Right atrium auricular region (tissue), 2 donors: ENCODE measurements at places on chromosomes 4 and X. TPM values are rescaled to one million over a fixed set of nuclear protein-coding genes. Genes with fewer than 3 reads are reported as not detected.

DNA sequence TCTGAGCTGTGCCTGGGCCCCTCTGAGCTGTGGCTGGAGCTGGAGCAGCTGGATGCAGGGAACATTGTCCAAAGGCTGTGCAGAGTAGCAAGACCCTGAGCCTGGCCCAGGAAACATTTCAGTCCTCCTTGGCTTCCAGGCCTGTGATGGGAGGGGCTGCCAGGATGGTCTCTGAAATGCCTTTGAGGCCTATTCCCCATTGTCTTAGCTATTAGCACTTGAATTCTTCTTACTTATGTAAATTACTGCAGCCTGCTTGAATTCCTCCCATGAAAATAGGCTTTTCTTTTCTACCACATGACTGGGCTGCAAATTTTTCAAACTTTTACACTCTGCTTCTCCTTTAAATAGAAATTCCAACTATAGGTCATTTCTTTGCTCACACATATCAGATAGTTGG is 349.8 kb upstream of the KLHL4 start:
- no peak for DNase-seq
- H3K4me1 ChIP-seq = no peaks in the 10 kb centered on the region
- H3K27ac ChIP-seq = no peak overlapping the region
- no peaks in the 10 kb centered on the region for H3K36me3 ChIP-seq
- H3K4me3 ChIP-seq = no peak overlapping the region

DNA sequence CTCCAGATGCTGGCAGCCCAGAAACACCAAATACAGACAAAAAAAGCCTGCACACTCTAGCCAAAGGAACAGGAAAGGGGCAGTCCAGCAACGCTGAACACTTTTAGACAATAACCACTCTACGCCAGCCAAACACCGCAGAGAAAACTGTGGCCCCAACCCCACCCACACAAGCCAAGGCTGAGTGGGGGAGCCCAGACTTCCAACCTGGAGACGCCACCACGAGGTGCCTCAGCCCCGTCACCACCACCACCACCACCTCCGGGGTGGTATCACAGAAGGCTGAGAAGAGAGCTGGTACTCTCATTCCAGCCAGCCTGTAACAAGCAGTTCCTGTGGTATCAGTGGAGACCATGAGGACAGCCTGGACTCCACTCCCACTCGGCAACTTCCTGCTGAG is 22.8 kb downstream of the MEPE start:
- H3K4me1 ChIP-seq = no peaks in the 10 kb centered on the region
- no peaks in the 10 kb centered on the region for H3K36me3 ChIP-seq
- no peaks in the 10 kb centered on the region for H3K27me3 ChIP-seq
- H3K4me3 ChIP-seq = no peak overlapping the region

- no peaks in the 10 kb centered on the region for H3K27me3 ChIP-seq
- H3K4me3 ChIP-seq = no peak overlapping the region
- H3K36me3 ChIP-seq = no peaks in the 10 kb centered on the region
- no peak overlapping the region for H3K27ac ChIP-seq
- no peak for DNase-seq
Observed at GRCh38 chrX:44344194-44344593, 722 bp upstream of the EFHC2 start.

GRCh38 chrX:86604607-86605006 is 456.4 kb downstream of the DACH2 start:
- no peak overlapping the region for H3K27ac ChIP-seq
- no peaks in the 10 kb centered on the region for H3K4me1 ChIP-seq
- no peak overlapping the region for H3K4me3 ChIP-seq
- H3K27me3 ChIP-seq = no peaks in the 10 kb centered on the region

DNA sequence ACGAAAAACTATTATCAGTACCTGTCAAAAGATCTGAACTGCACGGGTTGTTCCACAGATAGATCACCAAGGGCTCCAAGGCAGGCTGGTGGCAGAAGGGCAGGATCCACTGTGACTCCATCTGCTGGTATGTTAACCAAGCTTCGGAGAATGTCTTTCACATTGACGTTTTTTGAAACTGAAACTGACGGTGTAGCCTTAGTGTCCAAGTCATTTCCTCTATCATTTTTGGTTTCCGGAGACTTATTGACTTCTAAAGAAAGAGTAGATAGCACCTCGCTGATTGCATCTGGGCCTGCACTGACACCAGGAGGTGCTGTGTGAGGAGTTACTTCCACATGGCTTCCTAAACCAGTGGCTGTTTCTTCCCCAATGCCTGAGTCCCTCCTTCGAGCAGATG is 186.9 kb downstream of the LRBA start:
- no peak overlapping the region for H3K4me3 ChIP-seq
- H3K4me1 ChIP-seq = no peaks in the 10 kb centered on the region
- no peaks in the 10 kb centered on the region for H3K27me3 ChIP-seq

DNA sequence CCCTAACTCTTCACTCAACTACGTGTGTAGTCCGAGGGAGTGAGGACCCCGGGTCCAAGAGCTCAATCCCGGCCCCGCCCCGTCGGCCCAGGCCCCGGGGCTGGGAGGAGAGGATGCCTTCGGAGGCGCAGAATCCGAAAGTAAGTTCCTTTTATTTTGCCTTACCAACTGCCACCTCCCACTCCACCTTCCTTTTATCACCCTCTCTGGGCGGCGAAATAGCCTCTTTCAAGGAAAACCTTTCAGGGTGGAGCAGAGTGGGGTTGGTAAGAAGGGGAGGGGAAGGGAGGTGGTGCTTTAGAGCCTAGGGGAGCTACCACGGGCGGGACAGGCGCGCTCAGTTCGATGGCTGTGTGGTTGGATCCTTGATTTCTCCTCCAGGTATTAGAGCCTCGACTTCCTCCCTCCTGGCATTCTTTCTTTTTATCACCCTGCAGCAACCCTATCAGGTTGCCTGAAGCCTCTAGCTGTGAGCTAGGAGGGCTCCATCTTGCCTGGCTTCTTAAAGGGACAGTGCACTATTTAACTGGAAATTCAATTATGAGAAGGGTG is 191.2 kb downstream of the RRAGB start:
- peak overlapping the region; percentile 58 for H3K4me3 ChIP-seq
- DNase-seq = no peak
- H3K36me3 ChIP-seq = no peaks in the 10 kb centered on the region
- H3K27me3 ChIP-seq = no peaks in the 10 kb centered on the region
- H3K27ac ChIP-seq = peak overlapping the region; percentile 55
- H3K4me1 ChIP-seq = no peaks in the 10 kb centered on the region

DNA sequence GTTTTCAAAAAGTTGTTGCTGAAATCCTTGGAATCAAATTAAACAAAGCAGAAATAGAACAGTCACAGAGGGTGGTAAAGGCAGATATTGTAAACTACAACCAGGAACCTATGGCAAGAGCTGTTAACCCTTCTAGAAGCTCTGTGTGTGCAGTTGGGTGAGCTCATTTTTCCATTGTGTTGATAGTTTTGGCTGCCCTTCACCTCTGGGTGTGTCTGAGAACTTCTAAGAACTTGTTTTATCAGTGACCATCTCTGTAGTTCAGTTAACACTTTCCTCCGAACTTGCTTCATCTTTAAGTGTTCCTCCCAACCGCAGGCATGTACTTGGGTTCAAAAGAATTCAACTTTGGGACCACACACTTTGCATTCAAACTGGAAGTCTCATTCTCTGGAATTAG is 32.7 kb downstream of the RBMX start:
- no peak for DNase-seq
- H3K4me3 ChIP-seq = no peak overlapping the region
- H3K4me1 ChIP-seq = no peaks in the 10 kb centered on the region
- H3K36me3 ChIP-seq = peaks cover 11% of the 10 kb centered on the region

- DNase-seq = no peak
- H3K4me3 ChIP-seq = no peak overlapping the region
- no peaks in the 10 kb centered on the region for H3K27me3 ChIP-seq
- no peaks in the 10 kb centered on the region for H3K36me3 ChIP-seq
Observed at GRCh38 chrX:6311540-6311939, 82.9 kb upstream of the NLGN4X start.

The RHOXF2B gene
- not detected for total RNA-seq

The ZNF711 gene
- total RNA-seq = 3.7 TPM

DNA sequence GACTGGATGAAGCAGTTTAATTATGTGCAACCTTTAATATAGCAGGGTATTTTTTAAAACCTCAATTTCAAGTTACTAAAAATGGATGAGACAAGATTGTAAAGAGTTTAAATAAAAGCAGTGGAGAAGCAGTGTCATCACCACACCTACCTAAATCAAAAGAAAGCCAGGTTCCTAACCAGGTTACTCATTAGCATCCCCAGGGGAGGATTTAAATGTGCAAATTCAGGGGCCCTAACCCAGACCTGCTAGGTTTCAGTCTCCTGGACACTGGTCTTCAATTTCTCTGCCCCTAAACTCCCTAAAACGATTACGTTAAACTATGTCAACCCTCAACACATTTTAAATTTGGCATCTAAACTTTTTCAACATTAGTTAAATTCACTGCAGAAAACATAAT is 116.9 kb upstream of the KLF3 start:
- no peak overlapping the region for H3K4me3 ChIP-seq
- no peaks in the 10 kb centered on the region for H3K4me1 ChIP-seq
- H3K27ac ChIP-seq = no peak overlapping the region
- H3K27me3 ChIP-seq = no peaks in the 10 kb centered on the region
- H3K36me3 ChIP-seq = no peaks in the 10 kb centered on the region

DNA sequence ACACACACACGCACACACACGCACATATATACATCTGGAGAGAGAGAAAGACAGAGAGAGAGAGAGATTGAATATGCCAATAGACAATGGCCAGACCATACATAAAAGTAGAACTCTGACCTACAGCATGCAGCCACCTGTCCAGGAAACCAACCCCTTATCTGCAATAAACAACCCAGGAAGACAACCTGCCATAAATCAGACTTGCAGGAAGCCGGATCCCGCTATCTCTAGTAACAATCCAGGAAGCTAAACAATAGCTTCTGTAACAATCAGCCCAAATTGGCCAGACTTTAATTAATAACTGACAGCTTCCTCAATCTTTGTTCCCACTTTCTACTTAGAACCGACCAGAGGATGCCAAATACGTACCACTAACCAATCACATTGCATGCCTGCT is 173.2 kb downstream of the LDB2 start:
- H3K4me3 ChIP-seq = no peak overlapping the region
- H3K27me3 ChIP-seq = no peaks in the 10 kb centered on the region
- H3K4me1 ChIP-seq = peaks cover 8% of the 10 kb centered on the region
- no peak overlapping the region for H3K27ac ChIP-seq
- DNase-seq = no peak
- no peaks in the 10 kb centered on the region for H3K36me3 ChIP-seq

DNA sequence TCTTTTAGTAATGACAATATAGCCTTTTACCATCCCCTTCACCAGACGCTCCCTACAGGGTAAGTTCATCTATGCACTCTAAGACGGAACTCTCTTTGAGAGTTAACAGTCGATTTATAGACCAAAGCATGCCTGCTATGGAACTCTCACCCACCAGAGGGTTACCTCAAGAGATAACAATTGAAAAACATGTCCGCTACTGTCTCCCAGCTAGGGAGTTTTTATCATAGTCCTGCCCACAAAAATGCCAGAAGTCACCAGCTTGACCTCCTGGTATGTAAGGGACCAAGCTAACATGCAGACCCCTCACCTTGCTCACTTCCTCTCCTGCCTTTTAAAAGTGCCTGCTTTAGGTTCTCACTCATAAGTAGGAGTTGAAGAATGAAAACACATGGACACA is 16.7 kb upstream of the YTHDC1 start:
- no peaks in the 10 kb centered on the region for H3K27me3 ChIP-seq
- H3K27ac ChIP-seq = no peak overlapping the region
- no peaks in the 10 kb centered on the region for H3K36me3 ChIP-seq

The CT45A2 gene
- not detected for total RNA-seq

- H3K4me1 ChIP-seq = no peaks in the 10 kb centered on the region
- H3K27ac ChIP-seq = no peak overlapping the region
- no peak for DNase-seq
- no peaks in the 10 kb centered on the region for H3K27me3 ChIP-seq
Observed at GRCh38 chr4:157741642-157742041, 431.2 kb downstream of the GASK1B start.

DNA sequence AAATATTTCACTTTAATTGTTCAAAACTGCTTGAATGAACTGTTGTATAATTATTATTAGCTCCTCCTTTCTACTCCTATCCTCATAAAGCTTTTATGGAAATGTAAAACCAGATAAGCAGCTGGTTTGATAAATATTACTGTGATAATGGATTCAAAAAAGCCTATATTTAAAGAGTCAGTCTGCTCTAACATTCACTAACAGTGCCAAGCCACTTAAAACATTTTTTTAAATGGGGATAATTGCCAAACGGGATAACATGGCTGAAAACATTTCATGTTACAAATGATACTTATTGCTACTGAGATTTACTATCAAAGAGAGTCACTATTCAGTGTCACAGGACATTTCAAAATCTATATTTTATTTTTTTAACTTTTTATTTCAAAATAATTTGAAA is 17.4 kb downstream of the ARHGAP24 start:
- H3K36me3 ChIP-seq = no peaks in the 10 kb centered on the region
- H3K27me3 ChIP-seq = no peaks in the 10 kb centered on the region
- DNase-seq = no peak
- no peaks in the 10 kb centered on the region for H3K4me1 ChIP-seq
- H3K27ac ChIP-seq = peak overlapping the region; percentile 32

The PABPC5 gene
- total RNA-seq = 2.8 TPM

- H3K4me3 ChIP-seq = no peak overlapping the region
- H3K36me3 ChIP-seq = no peaks in the 10 kb centered on the region
- no peaks in the 10 kb centered on the region for H3K27me3 ChIP-seq
- H3K4me1 ChIP-seq = no peaks in the 10 kb centered on the region
- no peak for DNase-seq
Observed at GRCh38 chrX:127177966-127178365, 358.4 kb downstream of the PRR32 start.

DNA sequence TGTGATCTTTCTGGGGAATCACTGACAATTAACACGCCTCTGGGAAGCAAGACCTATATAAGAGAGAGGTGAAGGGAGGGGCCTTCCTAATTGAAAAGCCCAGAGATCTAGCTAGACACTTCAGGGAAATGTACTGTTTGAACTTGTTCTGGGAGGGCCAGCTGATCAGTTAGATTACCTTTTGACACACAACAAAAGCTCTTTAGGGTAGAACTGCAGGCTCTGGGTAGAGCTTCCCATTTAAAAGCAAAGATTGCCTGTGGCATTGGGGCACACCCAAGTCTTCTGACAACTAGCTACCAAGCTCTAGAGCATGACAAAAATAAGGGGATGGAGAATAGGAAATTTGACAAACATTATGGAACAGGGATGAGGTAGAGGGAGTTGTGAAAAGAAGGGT is 26.3 kb downstream of the AREG start:
- H3K4me1 ChIP-seq = peaks cover 15% of the 10 kb centered on the region
- H3K27me3 ChIP-seq = no peaks in the 10 kb centered on the region
- no peak overlapping the region for H3K4me3 ChIP-seq
- DNase-seq = no peak
- no peaks in the 10 kb centered on the region for H3K36me3 ChIP-seq

DNA sequence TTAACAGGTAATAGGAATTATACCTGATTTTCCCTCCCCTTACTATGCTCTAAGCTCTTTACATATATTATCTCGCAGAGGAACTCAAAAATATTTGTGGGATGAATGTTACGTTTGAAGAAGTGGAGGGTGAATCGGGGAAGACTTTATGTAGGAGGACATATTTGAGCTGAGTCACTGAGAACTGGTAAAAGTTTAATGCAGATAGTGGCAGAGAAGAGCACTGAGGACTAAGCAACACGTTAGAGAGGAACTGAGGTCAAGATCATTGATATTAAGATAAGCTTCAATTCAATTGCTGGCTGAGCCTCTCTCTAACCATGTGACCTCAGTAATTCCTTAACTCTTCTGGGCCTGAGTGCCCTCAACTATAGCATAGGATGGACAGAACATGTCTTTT is 26.4 kb upstream of the ELOVL6 start:
- no peaks in the 10 kb centered on the region for H3K4me1 ChIP-seq
- H3K36me3 ChIP-seq = no peaks in the 10 kb centered on the region
- H3K27ac ChIP-seq = no peak overlapping the region
- H3K4me3 ChIP-seq = no peak overlapping the region

The BRCC3 gene
- total RNA-seq = 8.3 TPM

- H3K27me3 ChIP-seq = no peaks in the 10 kb centered on the region
- peak within 1 kb of the TSS; percentile 89 for H3K27ac ChIP-seq
- H3K36me3 ChIP-seq = no peaks in the 10 kb centered on the region
- peak within 1 kb of the TSS; percentile 62 for H3K4me3 ChIP-seq
Observed at GRCh38 chrX:118974088-118974907, at the start of gene LONRF3. Gene LONRF3, plus strand, starts transcription at chrX:118974618. Its CDS starts 163 bp downstream, at chrX:118974781.

The SHROOM2 gene
- total RNA-seq = 6.4 TPM
